Stimulated activated CD4-positive, alpha-beta T cell treated with anti-CD3 and anti-CD28 coated beads, Interleukin-15, amount 100 ng/mL, for 1 hour (primary cell): ENCODE measurements at places on chromosomes 7 and 10.

GRCh38 chr7:1092806-1093501 is 5.0 kb downstream of the GPER1 start:
- no peak for DNase-seq

DNA sequence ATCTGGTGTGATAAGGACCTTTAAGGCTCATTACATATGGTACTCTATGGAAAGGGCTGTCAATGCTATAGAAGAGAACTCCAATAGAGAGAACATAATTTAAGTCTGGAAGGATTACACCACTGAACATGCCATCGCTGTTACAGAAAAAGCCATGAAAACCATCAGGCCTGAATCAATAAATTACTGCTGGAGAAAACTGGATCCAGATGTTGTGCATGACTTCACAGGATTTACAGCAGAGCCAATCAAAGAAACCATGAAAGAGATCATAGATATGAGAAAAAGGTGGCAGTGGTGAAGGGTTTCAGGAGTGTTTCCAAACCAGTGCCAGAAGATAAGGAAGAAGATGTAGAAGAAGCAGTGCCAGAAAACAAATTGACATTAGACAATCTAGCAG is 18.9 kb upstream of the GPR22 start:
- DNase-seq = no peak

GRCh38 chr7:132072873-132073272 is 503.4 kb downstream of the PLXNA4 start:
- DNase-seq = no peak

GRCh38 chr7:116715077-116715476 is 43.1 kb downstream of the MET start:
- no peak for DNase-seq

DNA sequence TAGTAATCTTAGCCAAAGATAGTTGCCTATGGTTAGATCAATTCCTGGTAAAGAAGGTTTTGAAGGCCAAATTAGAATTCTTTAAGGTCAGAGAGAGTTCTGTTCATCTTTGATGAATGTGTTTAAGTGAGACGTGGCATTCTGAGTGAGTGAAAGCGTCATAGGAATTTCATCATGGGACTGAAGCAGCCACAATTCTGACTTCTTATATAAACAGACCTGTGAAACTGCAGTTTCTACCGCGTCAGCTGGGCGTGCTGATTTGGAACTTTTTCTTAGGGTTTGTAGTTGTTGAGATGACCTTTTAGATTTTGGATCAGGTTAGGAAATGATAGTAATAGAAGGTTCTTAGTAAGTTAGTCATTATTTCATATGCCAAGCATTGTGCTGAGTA is 103.8 kb downstream of the CNNM2 start:
- DNase-seq = no peak

DNA sequence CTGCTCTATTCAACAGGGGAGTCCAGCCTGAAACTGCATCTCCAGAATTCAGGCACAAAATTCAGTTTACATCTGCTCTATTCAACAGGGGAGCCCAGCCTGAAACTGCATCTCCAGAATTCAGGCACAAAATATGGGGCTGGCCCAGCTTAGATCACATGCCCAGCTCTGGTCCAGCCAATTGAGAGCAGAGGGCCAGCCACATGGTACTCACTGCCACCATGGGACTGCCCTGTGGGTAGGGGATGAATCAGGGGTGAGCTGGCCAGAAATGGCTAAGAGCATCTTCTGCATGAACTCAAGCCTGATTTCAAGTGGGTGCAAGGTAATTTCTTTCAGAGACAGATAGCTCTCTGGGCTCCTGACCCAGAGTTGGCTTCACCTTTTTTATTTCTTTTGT is 156.6 kb upstream of the LYZL2 start:
- DNase-seq = no peak

DNA sequence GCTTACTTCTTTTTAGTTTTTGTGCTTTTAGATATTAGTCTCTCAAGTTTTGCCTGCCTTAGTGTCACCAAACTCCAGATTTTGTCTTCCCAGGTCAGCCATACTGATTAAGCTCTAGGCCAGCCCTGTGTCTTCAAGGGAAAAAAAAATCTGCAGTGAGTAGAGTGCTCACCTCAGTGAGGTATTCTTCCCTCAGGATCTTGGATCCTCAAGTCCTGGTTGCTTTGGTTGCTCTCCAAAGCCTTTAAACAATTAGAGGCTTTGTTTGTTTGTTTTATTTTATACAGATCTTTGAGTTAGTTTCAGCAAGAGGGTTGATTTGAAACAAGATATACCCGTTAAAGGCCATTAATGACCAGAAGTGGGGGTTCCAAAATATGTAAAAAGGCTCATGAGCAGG is 165.2 kb downstream of the GPR158 start:
- no peak for DNase-seq

DNA sequence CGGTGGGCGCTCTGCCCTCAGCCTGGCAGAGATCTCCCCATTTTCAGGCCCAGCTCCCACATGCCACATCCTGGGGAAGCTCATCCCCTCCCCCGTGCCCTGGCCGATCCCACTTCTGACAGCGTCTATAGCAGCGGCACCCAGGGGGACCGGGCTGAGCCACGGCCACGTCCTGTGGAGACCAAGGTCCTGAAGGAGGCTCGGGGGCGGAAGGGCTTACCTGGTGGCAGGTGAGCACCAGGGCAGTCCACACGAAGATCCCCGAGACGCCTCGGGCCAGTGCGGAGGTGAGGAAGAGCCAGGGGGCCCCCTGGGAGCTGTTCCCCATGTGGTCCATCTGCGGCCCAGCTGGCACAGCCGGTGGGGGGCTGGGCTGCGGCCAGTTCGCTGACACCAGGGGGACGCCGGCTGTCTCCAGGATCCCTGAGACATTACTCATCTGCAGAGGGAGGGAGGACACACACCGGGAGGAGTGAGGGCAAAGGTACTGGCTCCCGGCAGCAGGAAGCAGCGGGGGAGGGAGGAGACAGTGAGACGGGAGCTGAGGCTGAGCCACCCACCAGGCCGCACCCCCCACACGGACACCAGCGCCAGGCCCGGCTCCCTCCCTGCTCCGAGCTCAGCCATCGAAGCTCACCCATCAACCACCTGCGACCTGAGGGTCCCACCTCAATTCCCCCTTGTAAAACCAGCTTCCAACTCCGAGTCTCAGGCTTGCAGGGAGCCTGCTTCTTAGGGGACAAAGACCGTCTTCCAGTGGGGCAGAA is 776 bp downstream of the TMEM184A start:
- no peak for DNase-seq

DNA sequence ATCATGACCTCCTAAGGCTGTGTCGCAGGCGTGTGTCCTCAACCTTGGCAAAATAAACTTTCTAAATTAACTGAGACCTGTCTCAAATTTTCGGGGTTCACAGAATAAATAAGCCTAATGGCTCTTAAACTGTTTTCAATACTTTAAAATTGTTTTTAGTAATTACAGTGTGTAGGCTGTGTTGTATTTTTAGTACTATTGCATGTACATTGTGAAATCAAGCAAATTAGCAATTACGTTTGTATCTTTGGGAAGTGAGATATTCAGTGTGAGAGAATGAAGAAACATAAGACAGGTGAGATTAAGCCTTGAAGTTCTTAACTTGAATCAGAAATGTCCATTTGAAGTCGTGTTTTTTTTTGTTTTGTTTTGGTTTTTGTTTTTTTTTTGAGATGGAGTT is 4.8 kb upstream of the AKR1B10 start:
- DNase-seq = no peak
